ENCODE measurements at places on chromosomes 1 and 21.

- DNase-seq: no peak
These were observed 216.0 kb downstream of the ZNF326 start for GRCh38 chr1:90210633-90211491.

- DNase-seq: no peak
These were observed 14.9 kb downstream of the CREG1 start for GRCh38 chr1:167538657-167539056.

- DNase-seq: no peak
These were observed 510.3 kb upstream of the TMPRSS15 start for GRCh38 chr21:18913914-18914313.

DNA sequence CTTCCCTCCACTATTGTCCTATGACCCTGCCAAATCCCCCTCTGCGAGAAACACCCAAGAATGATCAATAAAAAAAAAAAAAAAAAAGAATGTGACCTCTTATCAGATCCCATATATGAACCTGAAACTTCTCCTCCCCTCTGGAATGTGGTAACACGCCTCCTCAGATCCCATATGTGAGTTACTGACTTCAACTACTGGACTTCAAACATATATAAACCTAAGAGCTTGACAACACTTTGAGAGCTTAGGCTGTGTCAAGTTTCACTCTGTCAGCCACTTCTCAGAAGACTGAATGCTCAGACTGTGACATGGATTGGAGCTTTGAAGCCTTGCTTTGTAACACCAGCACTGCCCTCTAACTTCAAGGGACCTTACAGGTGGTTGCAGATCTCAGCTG is 148.4 kb downstream of the COP1 start:
- DNase-seq: no peak

GRCh38 chr1:5934058-5934884 is 58.0 kb downstream of the NPHP4 start:
- no peak for DNase-seq

DNA sequence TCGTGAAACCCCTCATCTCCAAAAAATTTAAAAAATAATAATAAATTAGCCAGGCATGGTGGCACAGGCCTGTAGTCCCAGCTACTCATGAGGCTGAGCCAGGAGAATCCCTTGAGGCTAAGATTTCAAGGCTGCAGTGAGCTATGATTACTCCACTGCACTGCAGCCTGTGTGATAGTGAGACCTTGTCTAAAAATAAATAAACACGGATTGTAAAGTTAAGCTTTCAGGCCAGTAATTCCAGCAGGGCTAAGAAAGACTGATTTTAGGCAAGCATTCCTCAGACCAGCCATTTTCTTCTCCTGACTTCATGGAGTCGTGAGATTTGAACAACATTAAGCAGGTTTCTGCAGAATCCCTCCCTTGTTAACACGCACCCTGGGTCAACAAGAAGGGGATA is 77.2 kb upstream of the EFHD2 start:
- no peak for DNase-seq

GRCh38 chr1:207867136-207868109 is 43.5 kb downstream of the CD34 start:
- no peak for DNase-seq
